ENCODE measurements at places on chromosomes 2 and 18.

DNA sequence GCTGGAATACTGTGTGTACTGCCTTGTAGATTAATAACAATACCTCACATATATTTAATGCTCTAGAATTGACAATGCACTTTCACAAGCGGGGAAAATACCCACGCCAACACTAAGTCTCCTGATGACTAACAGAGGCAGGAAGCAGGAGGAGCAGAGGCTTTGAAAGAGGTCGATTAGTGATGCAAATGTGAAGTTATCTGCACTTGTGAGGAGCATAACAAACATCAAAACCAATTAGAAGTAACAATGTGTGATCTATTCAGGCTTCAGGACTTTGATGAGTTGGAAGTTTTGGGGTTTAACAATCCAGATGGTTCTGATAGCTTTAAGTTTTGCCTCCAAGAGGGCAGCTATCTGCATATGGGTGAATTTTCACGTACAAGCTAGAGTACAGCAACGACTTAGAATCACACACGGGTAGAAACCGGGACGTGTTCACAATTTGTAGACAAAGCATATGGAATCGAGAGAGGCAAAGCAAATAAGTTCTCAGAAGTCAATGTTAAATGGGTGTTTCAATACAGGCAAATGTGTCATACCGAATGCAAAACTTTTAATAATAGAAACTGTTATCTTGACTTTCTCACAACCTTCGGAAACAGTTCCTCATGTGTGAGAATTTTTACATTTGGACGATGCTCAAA is 114.5 kb downstream of the METTL8 start:
- DNase-seq, result no peak

DNA sequence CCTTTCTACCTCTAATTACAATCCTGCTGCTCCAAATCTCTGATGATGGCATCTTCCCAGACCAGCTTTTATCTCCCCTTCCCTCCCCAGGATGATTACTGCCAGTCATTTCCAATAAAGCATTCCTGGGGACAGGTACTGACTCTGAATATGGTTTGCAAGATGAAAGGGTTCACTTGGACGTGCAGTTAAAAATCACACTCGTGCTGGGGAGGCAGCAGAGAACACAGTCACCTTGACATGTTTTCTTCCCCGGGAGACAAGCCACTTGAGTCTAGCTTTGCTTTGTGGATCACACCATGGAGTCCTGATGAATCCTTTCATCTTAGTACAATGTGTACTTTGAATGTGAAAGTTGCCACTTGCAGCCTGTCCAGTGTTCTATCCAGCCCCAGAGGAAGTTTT is 175.0 kb downstream of the ALPK2 start:
- DNase-seq, result no peak

DNA sequence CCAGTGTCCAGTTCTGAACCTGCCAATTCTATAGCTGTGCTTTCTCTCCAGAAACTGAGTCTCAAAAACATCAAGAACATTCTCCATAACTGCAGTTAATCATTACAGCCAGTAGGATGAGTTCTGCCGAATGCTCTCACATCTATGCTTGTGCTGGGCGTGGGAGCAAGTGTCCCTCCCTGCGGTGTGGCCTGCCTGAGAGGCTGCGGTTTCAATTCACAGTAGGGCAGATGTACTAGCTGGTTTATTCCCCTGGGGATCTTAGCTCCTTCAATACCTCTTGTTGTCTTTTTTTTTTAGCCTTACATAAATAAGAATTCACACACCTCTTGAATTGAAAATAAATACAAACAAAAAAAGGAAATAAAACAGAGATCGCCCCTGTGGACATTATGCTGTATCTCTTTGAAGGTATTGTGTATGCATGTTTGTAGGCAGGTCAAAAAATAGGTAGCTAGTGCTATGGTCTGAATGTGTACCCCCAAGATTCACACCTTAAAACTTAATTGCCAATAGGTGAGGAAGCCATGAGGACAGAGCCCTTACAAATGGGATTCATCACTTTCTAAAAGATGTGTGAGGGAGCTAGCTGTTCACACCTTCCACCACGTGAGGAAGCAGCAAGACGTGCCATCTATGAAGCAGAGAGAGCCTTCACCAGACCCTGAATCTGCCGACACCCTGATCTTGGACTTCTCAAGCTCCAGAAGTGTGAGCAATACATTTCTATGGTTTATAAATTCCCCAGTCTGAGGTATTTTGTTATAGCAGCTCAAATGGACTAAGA is 74.3 kb downstream of the BCL2L11 start:
- DNase-seq, result no peak

- DNase-seq, result no peak
These were observed 190.0 kb downstream of the SEPTIN10 start for GRCh38 chr2:109423556-109424359.

GRCh38 chr18:905307-905947 is 756 bp downstream of the ADCYAP1 start:
- DNase-seq, result no peak

DNA sequence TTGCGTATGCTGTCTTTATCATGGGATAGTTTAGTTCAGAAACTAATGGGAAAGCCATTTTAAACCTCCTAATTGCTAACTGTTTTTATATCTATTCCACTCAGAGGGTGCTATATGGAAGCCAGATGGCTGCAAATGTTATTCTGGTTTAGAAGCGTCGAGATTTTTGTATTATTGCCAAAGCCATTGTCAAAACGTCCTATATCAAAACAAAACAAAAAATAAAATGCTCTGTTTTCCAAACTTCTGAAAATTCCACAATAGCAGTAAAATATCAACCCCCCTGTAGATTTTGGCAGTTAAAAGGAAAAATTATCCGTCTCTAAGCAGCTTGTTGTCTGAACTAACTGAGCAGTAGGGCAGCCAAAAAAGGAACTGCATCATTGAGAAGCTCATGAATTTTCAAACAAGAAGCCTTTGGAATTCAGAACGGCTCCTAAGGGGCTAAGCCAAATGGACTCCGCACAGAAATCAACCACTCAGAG is 195.4 kb upstream of the CWC22 start:
- DNase-seq, result no peak

DNA sequence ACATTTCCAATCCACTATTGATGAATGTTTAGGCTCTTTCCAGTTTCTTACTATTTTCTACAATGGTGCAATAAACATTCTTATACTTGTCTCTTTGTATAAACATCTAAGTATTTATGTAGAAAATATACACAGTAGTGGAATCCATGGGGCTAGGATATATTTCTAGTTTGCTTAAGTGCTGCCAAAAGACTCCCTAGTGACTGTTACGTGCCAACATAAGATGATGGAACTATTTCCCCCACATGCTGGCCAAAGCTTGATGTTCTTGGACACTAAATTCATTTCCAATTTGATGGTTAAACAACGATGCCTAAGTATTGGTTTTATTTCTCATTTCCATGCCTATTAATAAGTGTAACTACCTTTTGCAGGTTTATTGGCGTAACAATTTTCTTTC is 378.4 kb upstream of the HNRNPA3 start:
- no peak for DNase-seq

- DNase-seq, result no peak
These were observed 29.4 kb downstream of the DPP4 start for GRCh38 chr2:162044586-162044985.

GRCh38 chr2:120939595-120940318 is 204.1 kb downstream of the GLI2 start:
- DNase-seq, result no peak

- no peak for DNase-seq
These were observed 373.9 kb downstream of the DSEL start for GRCh38 chr18:67142604-67143003.

- DNase-seq, result no peak
These were observed 931.9 kb upstream of the SLC39A10 start for GRCh38 chr2:194725169-194725568.

- no peak for DNase-seq
These were observed 202.9 kb downstream of the NDUFA10 start for GRCh38 chr2:239822146-239822831.

GRCh38 chr2:53740170-53740569 is 27.4 kb upstream of the CHAC2 start:
- peak; percentile 14 for DNase-seq

- no peak for DNase-seq
These were observed 307.3 kb downstream of the GBX2 start for GRCh38 chr2:235860871-235861270.

- no peak for DNase-seq
These were observed 139.1 kb downstream of the VWC2L start for GRCh38 chr2:214549946-214550345.

DNA sequence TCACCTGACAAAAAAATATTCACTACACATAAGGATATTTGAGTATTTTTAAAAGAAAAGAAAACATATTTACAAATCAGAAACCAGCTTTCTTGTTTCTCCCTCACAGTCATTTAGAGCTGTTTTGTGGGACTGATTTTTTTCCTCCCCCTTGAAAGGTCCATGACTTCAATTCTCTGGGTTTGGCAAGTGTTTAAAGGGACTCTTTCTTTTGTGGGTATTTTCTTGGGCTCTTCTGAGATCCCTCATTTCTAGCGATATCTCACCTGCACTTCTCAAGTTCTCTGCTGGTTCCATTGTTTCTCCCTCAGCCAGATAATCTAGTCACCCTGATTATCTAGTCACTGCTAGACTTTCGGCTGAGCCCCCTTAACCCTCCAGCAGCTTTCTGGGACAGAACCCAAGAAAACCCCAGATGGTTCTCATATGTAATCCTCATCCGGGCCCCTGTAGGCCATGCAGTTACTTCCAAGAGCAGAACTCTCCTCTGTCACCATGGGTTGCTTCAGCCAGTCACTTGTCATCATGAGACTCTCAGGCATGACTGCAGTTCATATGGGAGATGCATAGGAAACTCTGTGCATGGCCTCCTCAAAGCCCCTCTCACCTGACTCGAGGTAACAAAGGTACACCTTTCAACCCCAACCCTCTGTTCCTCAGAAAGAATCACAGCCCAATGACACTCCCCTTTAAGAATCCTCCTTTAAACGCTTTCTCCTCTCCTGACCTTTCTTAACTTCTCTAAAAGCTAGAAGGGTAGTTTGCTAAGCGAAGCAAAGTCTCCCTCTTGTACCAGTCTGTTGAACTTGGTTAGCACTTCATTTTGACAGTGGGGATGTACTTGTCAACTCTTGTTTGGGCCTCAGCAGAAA is 36.7 kb upstream of the ITGA4 start:
- DNase-seq, result no peak

DNA sequence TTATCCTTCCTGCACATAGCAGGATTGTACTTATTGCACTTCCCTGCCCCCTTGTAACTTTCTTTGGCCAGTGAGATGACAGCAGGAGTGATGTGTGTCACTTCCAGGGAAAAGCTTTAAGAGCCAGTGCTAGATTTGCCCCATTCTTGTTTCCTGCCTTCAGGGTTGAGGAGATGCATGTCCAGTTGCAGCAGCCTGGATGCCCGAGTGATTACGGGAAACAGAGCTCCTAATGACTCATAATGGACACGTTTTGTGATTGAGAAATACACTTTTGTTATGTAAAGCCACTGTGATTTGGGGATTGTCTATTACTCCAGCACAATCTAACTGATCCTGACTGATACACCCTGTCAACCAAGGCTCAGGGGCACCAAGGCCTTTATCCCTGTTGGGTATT is 5.0 kb upstream of the TET3 start:
- DNase-seq, result no peak

- DNase-seq, result no peak
These were observed 134.4 kb downstream of the TGIF1 start for GRCh38 chr18:3584266-3584861.

- DNase-seq, result no peak
These were observed 14.0 kb downstream of the ATP8B1 start for GRCh38 chr18:57789090-57789489.

DNA sequence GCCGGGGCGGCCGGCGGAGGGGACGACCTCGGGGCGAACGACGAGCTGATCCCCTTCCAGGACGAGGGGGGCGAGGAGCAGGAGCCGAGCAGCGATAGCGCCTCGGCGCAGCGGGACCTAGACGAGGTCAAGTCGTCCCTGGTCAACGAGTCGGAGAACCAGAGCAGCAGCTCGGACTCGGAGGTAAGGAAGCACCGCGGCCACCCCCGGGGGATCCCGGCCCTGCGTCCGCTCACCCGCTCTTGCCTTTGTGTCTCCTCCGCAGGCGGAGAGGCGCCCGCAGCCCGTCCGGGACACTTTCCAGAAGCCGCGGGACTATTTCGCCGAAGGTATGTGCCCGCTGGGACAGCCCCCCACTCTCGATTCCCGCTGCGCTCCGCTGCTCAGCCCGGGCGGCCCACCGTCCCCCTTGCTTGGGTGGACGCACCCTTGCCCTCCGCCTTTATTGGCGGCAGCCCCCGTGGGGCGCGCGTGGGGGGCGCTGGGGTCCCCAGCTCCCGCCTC is 611 bp downstream of the TCF7L1 start:
- DNase-seq, result no peak

GRCh38 chr18:11500153-11501122 is 109.0 kb upstream of the SLC35G4 start:
- DNase-seq, result no peak

GRCh38 chr2:182068811-182069210 is 83.2 kb downstream of the PPP1R1C start:
- DNase-seq, result no peak

- DNase-seq, result no peak
These were observed 227.6 kb downstream of the ANAPC1 start for GRCh38 chr2:111656436-111656835.

DNA sequence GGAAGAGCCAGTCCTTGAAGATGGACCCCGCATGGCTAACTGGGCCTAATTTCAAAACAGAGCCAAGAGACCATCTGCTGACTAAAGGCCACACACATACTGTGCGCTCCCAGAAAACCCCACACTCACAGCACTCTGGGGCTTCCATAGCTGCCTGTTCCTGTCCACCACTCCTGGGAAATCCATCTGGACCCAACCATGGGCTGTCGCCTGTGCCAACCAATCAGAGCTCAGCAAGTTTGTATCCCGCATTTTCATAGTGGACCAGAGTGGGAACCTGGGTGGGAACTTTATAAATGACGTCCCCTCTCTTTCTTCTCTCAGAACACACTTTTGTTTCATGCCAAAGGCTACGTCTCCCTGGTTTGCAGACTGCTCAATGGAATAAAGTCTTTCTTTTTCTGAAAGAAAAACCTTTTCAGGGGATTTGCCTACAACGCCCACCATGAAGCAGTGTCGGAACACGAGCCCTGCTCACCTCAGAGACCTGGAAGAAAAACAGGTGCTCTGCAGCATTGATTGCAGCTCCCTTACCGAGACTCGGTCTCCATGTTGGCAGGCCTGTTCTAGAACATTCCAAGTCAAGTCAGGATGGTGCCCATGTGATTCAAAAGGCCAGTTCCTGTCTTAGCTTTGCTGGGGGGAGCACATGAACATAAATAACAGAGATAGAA is 137.2 kb upstream of the GPC1 start:
- no peak for DNase-seq

GRCh38 chr2:60934165-60934722 is 52.9 kb downstream of the REL start:
- DNase-seq, result no peak

GRCh38 chr2:241894681-241895426 is 25.3 kb downstream of the RTP5 start:
- DNase-seq, result no peak

DNA sequence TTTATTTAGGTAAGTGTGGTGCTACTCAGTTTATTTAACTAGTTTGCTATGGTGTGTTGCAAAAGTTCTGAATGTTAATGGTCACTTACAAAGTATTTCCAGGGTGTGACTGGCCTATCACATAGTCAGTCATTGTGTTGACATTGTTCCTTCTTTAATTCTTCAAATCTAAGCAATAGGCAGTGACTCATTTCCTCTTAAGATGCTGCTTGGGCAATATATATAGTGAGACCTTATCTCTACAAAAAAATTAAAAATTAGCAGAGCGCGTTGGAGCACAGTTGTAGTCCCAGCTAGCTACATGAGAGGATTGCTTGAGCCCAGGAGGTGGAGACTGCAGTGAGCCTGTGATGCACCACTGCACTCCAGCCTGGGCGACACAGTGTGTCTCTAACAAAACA is 5.8 kb upstream of the CCDC88A start:
- no peak for DNase-seq

- no peak for DNase-seq
These were observed 4.9 kb downstream of the TTL start for GRCh38 chr2:112486895-112487294.
